Cardiac septum (tissue), 1 donor: ENCODE measurements at places on chromosomes 5 and 9. TPM values are rescaled to one million over a fixed set of nuclear protein-coding genes. Genes with fewer than 3 reads are reported as not detected.

The ZNF462 gene
- total RNA-seq = 38.8 TPM

The ACOT12 gene
- not detected for total RNA-seq

- no peak for DNase-seq
Observed at GRCh38 chr9:12183321-12183720, 509.9 kb upstream of the TYRP1 start.

GRCh38 chr9:26937816-26938371, 9.1 kb downstream of the PLAA start:
- DNase-seq = no peak

DNA sequence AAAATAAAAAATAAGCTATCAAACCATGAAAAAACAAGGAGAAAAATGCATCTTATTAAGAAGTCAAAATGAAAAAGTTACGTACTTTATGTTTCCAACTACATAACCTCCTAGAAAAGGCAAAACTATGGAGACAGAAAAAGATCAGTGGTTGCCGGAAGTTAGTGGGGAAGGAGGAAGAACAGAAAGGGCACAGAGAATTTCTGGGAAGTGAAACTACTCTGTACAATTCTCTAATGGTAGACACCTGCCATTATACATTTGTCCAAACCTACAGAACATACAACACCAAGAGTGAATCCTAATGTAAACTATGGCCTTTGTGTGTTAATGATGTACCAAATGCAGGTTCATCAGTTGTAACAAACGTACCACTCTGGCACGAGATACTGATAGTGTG, 25.3 kb downstream of the SMU1 start:
- DNase-seq = no peak

GRCh38 chr9:98413084-98413483, 157.6 kb upstream of the TBC1D2 start:
- DNase-seq = peak; percentile 14

DNA sequence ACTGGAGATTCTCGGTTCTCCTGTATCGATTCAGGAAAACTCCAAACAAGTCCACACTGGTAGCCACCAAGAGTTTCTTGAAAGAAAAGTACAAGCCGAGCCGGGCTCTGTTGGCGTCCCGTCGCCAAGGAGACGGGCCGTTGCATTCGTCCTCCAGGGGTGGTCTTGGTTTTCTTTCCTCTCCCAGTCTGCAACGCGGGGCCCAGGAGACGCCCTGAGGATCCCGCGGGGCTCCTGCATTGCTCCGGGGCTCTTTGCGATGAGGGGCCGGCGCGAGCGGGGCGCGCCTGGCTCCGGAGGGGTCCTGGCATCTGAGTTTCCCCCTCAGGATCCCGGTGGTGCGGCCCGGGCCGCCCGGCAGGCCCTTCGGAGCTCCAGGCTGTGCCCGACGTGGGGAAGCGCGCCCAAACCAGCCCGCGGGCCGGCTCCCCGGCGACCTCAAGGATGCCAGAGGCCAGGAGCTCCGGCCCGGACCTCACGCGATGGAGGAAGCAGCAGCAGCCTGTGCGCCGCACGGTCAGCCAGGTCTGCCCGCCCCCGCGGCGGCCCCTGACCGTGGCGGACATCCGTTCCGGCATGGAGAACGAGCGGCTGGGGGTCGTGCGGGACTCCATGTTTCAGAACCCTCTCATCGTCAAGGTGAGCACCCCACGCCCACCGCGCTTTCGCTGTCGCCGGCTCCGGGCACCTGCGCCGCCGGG, at the start of gene CFAP77:
CFAP77 (plus strand) TSS at position 384 of the 701 bp plus-strand sequence; CDS start at position 445, 61 bp downstream.
- no peak for DNase-seq

The COL23A1 gene
- 16.5 TPM for total RNA-seq

The ACSL6 gene
- total RNA-seq = 4.5 TPM

The PCDHA12 gene
- 0.05 TPM for total RNA-seq

The FAM221B gene
- total RNA-seq = not detected

The SET gene
- total RNA-seq = 212 TPM

The OSMR gene
- 19.9 TPM for total RNA-seq

The NPR2 gene
- total RNA-seq = 20.4 TPM

DNA sequence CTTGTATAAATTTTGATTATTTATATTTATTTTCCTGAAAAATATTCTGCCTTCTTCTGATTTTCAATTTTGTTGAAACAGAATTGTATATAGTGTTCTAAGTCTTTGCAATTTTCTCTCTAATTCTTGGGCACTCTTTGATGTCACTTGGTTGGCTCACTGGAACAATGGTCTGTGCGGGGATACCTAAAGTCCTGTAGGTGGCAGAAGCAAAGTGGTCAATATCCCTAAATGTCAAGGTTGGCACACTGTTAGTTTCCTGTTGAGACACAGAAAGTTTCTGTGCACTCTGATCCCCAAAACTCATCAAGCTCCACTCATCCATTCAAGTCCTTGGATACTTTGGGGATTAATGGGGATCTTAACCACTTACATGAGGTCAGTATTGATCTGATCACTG, 480.8 kb upstream of the CCNG1 start:
- DNase-seq = no peak

- peak; percentile 94 for DNase-seq
Observed at GRCh38 chr9:34651876-34652601, at the start of gene IL11RA. IL11RA (plus strand) TSS chr9:34652185; CDS start chr9:34655218, 3,033 bp downstream.

The RNF183 gene
- not detected for total RNA-seq

The IGFBPL1 gene
- total RNA-seq = 0.30 TPM

DNA sequence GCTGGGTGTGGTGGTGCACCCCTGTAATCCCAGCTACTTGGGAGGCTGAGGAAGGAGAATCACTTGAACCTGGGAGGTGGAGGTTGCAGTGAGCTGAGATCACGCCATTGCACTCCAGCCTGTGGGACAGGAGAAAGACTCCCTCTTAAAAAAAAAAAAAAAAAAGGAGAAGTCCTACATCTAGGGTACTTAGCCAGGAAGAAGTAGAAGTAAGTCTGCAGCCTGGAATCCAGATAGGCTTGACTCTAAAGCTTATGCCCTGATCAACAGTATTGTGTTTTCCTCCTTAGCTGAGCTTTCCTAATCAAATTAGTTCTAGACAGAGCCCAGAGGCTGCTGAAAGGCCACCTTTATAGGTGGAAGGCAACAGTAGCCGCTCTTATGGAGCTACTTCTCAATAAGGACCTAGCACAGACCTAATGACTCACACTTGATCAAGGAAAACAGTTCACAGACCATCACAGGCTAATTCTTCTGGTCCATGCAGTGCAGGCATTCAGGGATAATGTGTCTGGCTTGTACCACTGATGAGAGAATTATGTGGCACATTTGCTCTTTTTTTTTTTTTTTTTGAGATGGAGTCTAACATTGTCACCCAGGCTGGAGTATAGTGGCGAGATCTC, 105.5 kb upstream of the KLF4 start:
- no peak for DNase-seq

DNA sequence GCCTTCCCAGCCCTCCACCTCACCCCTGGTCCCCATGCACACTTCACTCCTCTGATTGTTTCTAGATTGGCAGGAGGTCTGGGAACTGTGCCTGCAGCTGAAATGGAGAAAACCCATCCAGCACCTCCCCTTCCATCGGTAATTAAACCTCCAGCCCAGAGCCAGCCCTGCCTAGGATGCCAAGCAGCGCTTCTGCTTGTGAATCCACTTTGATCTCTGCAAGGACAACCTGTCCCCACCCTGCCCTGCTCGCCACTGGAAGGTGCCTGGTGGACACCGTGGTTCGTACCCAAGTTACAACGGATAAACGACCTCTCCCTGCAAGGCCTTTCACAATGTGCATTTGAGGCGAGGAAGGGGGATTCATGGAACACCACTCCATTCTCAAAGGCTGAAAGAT, 50.6 kb downstream of the IRX2 start:
- no peak for DNase-seq

DNA sequence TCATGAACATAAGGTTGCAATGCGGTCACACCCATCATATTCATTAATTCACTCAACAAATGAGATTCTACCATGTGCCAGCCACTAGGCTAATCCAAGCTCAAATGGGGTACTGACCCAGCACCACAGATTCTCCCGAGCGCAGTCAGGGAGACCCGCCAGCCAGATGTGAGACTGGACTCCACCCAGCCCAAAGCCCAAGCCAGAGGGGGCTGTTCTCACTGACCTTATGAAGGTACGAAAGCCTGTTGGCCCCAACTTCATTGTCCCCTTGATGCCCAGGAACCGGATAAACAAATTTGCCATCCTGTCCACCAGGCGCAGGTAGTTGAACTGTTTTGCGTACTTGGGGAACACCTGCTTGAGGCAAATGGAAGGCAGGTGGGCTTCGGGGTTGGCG, 218.8 kb downstream of the DAB2IP start:
- peak; percentile 62 for DNase-seq

- no peak for DNase-seq
Observed at GRCh38 chr9:134291961-134292871, 34.0 kb upstream of the RXRA start.

GRCh38 chr5:114686356-114686755, 324.5 kb downstream of the KCNN2 start:
- no peak for DNase-seq

DNA sequence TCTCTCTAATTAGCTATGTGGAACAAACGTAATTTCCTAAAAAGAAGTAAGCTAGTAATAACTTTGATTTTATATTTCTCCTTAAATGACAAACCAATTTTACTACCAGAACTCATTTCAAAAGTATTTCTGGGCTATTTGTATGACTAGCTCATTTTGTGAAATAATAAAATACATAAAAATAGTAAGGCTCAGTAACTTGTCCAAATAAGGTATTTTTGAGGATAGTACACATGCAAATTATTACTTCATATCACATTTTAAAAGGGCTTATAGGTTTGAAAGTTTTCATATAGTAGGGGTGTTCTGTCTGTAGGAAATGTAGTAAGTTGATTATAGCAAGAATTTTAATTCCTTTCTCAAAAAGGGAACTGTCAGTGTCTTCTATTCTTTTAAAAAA, 26.5 kb downstream of the C9orf85 start:
- no peak for DNase-seq
